ENCODE measurements at places on chromosomes 2 and 18.

DNA sequence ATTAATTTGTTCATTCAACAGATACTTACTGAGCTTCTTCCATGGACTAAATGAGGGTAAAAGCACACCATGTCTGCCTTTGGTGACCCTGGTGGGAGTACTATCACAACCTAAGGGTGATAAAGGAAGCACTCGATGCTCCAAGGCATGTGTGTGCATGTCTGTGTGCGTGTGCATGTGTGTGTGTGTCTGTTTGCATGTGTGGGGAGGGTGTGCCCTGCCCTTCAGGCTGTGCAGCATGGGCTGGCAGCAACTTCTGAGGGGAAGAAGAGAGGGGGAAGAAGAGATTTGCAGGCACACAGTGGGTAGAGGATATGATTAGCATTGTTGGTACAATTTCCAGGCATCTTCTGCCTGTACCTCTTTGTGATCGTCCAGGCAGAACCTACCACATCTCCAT is 121.6 kb downstream of the ACOXL start:
- no peak for DNase-seq

DNA sequence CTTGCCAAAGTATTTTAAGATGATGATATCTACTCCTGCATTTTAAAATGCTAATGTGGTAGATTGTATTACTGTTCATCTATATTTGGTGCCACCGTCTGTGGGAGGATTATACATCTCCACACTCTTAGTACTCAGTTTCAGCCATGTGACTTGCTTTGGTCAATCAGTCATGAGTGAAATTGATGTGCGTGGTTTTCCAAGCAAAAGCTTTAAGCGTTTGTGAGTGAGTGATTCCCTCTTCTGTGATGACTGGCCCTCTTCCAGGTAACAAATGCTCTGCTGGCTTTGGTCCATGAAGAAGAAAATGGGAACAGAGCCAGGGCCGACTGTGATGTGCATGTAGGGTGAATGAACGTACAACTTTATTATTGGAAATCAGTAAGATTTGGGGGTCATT is 330.4 kb downstream of the LPIN1 start:
- no peak for DNase-seq

DNA sequence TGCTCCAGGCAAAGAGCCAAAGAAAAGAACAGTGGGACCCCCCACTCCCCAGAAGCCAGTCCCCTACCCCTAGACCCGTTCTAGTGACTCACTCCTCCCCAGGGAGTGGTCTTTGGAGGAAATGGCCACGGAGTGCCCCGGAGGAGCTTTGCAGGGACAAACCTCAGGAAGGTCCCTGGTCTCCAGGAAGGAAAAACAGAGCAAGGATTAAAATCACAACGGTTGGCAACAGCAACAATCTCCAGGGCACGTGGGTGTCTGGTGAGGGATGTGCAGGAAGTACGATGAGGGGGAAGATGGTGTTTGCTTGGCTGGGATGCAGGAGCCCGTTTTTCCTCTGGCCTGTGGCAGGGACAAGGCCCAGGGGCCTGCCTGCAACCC is 135.0 kb downstream of the SMAD2 start:
- no peak for DNase-seq

DNA sequence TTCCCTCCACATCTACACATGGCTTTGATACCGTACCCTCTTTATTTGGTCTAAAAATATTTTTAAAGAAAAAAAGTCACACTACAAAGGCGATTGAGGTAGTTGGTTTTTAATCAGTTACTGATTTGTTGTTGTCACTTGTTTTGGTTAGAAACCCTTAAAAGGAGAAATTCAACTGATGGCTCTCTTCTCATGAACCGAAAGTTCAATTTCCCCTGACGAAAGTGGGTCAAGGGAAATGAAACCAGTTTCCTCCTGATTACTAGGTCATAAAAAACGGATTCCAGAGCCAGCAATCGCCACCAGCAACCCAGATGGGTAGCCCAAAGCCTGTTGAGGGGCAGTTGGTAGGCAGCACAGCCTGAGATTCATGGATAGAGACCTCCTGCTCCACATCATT is 63.2 kb downstream of the DLGAP1 start:
- no peak for DNase-seq

DNA sequence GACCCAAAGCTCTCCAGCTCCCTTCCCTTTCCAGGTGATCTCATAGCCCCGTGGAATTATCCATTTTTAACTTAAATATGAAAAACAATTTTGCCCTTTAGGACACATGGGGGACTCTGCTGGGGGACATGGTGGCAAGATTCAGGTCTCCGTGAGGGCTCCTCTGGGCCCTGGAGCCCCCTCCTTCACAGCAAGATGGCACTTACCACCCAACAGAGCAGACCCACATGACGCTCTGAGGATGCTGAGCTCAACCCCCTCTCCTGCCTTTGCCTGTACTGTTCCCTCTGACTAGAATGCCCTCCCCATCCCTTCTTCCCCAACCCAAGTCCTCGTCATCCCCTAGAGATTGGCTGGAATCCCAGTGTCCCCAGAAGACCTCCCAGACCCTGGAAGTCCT is 17.2 kb downstream of the TEX51 start:
- no peak for DNase-seq

DNA sequence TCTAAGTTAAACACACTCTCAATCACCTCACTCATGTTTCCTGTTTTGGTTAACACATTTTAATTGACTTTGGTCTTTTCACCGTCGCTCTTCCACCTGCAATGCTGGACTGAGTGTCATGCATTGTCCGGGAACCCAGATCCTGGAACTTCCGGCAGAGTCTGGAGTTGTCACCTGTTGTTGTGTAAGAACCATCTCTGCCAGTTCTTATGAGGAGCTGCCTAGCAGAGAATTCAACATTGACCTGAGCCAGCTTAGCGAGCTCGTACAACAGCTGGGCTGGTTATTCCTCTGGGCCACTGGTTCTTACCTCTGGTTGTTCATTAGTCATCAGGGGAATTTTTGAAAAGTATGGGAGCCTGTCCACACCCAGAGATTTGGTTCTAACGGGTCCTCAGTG is 75.7 kb downstream of the BCL2L11 start:
- DNase-seq = no peak

GRCh38 chr2:130806370-130806769 is 30.3 kb upstream of the ARHGEF4 start:
- no peak for DNase-seq

Data from BJ (cell line).